Stimulated activated CD8-positive, alpha-beta memory T cell treated with anti-CD3 and anti-CD28 coated beads, Interleukin-15, amount 100 ng/mL, for 24 hours (primary cell): ENCODE measurements at places on chromosomes 4 and X.

DNA sequence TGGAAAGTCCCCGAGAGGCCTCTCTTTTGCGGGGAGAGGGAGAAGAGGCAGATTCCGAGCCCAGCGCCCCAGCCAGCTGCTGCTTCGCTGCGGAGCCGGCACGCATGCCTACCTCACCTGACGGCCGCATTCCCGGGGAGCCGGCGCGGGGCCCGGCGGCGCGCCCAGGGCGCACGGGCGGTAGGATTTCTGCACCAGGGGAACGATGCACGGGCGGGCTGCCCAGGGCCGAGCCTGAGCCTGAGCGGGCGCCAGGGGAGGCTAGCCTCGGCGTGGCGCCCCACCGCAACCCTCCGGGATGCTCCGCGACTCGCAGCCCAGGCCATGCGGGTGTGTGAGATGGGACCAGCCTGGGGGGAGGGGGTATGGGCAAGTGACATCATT, 81.3 kb upstream of the SCML1 start:
- DNase-seq, result no peak

DNA sequence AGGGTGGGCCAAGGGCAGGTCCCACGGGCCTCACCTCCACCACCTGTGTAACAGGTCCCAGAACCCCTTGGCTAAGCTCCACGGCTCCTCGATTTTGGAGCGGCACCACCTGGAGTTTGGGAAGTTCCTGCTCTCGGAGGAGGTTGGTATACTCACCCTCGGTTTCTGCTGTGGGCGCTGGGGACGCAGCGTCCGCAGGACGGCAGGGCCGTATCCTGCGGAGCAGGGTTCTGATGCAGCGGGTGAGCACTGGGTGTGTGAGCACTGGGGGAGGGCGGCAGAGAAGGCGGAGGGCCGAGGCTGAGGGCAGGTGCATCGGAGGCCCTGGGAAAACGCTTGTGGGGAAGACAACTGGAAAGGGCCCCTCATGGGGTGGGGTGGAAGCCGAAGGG, 11.0 kb downstream of the ATP5ME start:
- no peak for DNase-seq

- peak; percentile 5 for DNase-seq
Measured at GRCh38 chr4:47837094-47837907, 566 bp downstream of the CORIN start.

DNA sequence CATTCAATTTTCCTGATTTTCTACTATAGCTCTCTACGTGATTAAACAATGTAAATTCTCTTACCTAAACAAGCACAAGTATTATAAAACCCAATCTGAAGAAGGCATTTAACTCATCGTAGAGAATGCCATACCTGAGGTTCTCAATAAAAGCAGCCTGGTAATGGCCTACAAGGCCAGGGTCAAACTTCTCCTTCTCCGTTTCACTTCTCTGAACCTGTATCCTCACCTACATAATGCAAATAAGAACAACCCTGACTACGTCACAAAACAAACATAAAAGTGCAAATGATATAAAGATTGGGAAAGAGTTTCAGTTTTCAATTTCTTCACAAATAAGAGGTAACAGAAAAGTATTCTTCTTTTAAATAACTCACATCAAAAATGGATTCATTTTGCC, 55.6 kb upstream of the STS start:
- DNase-seq, result no peak

DNA sequence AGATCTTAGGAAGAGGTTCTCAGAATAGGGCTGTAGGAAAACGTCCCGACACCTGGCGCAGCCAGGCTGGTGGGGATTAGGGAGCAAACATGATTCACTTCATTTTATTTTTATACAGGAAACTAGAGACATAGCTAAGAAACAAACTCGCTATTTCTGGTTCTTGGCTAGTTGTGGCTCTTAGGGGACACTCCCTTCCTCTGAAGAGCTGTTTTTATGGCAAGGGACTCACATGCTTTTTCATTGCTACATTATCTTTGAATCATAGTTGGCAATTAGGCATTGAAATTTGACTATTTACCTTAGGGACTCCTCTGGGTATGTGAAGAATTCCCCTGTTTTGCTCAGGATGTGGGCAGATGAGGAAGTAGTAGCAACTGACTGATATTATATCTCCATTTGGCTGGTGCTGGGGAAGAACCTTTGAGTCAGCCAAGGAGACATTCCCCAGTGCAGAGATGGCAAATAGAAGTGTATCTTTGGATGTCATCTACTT, 174.5 kb downstream of the SMIM20 start:
- DNase-seq, result no peak

- no peak for DNase-seq
Measured at GRCh38 chr4:10101671-10102473, 14.7 kb downstream of the WDR1 start.

DNA sequence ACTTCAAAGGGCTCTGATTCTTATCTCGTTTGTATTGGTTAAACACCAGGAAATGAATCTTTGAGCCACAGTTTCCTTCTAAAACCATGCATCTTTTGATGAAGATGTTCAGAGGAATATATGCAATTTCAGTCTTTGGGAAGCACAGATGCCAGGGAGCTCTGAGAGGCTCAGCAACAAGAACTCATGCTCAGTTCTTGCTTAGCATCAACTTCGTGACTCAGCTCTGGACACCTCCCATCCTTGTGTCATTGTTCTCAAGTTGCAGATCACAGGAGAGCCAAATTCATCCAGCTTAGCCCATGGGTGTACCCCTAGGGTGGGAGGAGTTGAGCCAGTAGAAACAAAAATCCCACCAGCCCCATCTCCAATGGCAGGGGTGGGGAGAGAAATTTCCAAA, 219.6 kb upstream of the MAOA start:
- DNase-seq, result no peak

DNA sequence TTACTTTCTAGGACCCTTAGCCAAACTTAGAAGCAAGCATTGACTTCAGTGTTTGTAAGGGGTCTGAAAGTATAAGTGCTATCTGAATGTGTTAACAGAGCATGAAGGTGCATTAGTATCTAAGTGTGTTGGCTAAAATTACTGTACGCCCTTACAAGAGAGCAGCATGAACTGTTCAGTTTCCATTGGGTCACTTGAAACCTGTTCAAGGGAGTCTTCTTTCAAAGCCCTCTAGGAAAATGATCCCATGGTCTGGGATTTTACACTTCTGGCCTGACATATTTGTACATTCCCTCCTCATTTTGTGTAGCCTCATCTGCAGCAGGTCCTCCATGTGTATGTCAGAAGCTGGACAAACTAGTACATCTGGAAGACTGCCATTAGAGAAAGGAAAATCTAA, 3.2 kb downstream of the PRDX4 start:
- DNase-seq, result no peak

- no peak for DNase-seq
Measured at GRCh38 chrX:40151211-40152172, 53.7 kb upstream of the BCOR start.

DNA sequence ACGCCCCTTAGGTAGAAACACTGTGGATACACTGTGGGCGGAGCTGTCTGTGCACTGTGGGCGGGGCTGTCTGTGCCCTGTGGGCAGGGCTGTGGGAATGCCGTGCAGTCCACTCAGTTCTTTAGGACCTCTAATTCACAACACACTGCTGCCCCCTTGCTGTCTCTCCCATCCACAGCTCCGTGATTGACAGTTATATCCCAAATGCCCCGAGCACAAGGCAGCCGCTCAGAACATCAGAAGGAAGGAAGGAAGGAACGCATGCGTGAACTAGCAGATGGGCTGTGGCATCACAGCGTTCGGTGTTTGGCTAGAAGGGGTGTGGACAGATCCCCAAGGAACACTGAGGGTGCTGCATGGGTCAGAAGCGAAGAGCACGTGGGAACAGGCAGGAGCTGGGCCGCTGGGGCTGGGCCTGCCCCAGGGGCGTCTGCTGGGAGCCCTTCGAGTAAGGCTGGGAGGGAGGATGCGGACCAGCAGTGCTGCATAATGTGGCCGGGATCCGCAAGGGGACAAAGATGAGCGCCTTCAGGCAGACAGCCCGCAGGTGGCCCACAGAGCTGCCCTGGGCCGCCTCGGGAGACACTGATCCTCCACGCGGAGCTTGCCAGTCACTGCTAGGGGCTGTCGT, 29.8 kb downstream of the ACOX3 start:
- DNase-seq, result no peak

DNA sequence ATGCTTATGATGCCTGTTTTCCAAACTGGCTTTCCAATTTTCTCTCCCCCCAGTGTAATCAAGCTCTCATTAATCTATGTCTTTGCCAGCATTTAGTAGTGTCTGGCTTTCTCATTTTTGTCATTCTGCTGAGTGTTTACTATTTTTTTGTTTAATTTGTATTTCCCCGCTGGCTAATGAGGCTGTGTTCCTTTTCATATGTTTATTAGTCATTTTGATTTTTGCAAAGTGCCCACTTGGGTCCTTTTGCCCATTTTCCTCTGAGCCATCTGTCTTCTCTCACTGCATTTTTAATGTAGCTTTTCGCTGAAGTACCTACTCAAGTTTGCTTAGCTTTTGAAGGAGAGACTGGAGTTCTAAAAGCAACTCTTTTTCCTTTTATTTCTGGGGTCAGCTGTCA, 14.7 kb downstream of the DCK start:
- no peak for DNase-seq

- DNase-seq, result no peak
Measured at GRCh38 chr4:76192236-76192635, 21.4 kb downstream of the SCARB2 start.

DNA sequence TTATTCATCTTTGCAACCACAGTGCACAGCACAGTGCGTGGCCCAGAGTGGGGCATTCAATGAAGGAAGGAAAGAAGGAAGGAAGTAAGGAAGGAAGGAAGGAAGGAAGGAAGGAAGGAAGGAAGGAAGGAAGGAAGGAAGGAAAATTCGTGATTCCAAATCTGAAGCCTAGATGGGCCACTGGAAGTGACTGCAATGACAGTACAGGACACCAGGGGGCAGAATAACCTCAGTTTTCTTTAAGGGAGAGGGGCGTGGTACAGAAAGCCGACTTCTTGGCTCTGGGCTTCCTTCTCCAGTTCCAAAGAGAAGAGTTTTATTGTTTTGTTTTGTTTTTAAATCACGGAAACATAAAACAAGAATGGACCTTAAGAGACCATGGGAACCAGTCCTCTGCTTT, 47.8 kb downstream of the APLN start:
- DNase-seq, result no peak
